ENCODE measurements at places on chromosomes 11 and 22.

GRCh38 chr22:48785792-48786678 lies 1041.6 kb downstream of the BRD1 start:
- no peak for DNase-seq

DNA sequence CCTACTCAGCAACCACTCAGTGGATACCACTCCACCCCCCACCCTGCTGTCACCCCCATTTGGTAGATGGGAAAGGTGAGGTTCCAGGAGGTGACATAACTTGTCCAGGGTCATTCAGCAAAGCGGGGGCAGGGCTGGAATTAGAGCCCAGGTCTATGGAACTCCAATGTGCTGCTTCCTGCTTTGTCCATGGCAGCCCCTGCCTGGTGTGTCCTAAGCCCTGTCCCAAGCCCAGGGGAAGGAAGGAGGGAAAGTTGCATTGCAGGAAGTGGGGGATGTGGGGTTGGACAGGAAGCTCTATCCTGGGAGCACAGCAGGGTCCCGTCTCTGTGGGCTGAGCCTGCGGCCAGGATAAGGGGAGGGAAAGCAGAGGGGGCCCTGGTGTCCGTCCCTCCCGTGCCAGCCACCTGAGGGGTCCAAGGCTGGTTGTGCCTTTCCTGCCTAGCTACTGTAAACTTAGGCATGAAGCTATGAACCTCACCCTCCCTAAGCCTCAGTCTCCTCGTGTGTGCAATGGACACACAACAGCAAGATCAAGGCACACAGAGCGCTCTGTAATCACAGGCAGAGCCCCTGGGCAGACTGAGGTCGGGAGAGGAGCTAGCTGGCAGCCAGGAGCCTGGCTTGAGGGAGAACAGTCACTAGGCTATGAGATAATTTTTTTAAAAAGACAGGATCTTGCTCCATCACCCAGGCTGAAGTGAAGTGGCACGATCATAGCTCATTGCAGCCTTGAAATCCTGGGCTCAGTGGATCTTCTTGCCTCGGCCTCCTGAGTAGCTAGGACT lies 12.9 kb downstream of the GAL3ST1 start:
- no peak for DNase-seq

DNA sequence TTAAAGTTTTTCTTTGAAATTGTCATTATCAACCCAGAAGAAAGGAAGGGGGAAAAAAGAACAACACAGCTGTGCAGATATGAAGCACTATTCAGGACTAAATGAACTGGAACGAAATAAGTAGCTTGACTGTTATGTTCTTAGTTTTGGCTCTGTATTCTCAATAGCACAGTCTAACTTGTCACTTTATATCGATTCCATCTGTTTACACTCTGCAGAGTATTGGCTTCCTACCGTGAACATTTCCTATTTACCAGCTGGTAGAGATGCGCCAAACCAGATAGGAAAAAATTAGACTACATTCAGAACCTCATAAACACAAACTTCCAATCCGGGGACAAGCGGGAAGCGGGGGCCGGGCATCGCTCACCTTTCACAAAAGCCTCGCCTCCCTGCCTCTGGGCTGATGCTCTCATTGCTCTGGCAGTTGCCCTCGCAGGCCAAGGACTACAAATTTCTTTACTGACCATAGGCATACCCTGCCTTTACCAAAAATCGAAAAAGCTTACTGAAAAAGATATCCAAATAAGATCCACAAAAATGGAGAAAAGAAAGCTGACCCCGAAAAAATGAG lies 66.2 kb downstream of the EFCAB6 start:
- no peak for DNase-seq

GRCh38 chr22:44975427-44976262 lies 34.2 kb downstream of the PHF21B start:
- peak; percentile 97 for DNase-seq

DNA sequence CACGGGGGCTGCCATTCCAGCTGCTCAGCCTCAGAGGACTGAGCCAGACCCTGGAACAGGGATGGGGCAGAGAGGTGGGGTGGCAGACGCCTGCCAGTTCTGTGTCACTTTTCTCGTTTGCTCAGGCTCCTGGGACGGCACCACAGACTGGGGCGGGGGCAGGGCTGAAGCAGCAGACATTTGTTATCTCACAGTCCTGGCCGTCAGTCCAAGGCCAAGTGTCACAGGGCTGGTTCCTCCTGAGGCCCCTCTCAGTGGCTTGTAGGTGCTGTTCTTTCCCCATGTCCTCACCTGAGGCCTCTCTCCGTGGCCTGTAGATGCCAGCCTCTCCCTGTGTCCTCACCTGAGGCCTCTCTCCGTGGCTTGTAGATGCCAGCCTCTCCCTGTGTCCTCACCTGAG lies 24.7 kb downstream of the TPCN2 start:
- DNase-seq, result no peak

DNA sequence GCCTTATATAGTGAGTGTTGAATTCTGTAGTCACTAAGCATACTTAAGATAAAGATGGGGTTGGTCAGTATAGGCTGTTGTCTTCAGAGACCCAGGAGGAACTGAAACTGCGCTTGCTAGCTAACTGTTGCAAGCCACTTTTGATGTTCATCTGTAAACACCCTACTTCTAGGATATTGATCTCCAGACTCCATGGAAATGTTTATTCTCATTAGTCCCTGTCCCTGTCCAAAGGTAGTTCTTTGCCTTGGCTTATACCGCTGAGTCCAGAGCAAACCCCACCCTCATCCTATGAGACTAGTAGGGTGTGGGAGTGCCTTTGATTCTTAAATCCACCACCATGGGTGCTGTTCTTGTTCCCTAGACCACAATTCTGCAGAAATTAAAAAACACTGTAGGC lies 36.4 kb downstream of the DEPDC5 start:
- peak; percentile 60 for DNase-seq

Data from Karpas-422 (cell line).